Astrocyte of the cerebellum (primary cell): ENCODE measurements at places on chromosomes 12 and 14.

DNA sequence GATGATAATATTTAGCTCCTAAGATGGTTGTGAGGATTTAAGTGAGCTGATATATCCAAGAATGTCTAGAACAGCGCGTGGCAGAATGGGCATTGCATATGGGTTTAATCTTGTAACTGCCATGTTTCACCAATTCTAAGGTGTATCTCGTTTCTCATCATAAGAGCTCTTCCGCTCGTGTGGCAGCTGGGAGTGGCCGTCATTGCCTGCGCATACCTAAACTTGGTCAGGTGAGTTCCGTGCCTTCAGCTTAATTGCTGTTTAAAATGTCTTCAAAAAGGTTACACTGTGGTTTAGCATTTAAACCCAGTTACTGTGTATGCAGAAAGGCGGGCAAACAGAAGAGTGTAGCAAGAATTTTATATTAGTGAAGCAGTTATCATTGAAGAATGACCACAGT is 4.5 kb upstream of the AQP2 start:
- DNase-seq: no peak

GRCh38 chr14:61019537-61019936 is 38.5 kb downstream of the SLC38A6 start:
- no peak for DNase-seq

DNA sequence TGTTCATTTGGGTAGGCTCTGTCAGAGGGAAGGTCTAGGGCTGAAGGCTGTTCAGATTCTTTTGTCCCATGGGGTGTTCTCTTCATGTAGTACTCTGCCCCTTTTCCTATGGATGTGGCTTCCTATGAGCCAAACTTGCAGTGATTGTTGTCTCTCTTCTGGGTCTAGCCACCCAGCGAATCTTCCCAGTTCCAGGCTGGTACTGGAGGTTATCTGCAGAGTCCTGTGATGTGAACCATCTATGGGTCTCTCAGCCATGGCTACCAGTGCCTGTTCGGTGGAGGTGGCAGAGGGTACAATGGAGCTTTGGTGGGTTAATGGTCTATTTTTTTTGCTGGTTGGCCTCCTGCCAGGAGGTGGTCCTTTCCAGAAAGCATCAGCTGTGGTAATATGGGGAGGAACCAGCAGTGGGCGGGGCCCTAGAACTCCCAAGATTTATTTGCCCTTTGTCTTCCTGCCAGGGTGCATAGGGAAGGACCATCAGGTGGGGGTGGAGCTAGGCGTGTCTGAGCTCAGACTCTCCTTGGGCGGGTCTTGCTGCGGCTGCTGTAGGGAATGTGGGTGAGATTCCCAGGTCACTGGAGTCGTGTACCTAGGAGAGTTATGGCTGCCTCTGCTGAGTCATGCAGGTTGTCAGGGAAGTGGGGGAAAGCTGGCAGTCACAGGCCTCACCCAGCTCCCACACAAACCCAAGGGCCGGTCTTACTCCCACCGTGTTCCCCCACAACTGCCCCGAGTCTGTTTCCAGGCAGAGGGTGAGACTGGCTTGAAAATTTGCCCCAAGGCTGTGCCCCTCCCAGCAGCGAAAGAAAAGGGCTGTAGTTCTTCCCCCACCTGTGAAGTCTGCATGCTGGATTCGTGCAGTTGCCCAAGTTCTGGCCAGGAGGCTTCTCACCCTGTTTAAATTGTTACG is 17.5 kb downstream of the MTRFR start:
- DNase-seq: no peak

- DNase-seq: no peak
Measured at GRCh38 chr12:104466709-104467345, 10.1 kb downstream of the CHST11 start.

DNA sequence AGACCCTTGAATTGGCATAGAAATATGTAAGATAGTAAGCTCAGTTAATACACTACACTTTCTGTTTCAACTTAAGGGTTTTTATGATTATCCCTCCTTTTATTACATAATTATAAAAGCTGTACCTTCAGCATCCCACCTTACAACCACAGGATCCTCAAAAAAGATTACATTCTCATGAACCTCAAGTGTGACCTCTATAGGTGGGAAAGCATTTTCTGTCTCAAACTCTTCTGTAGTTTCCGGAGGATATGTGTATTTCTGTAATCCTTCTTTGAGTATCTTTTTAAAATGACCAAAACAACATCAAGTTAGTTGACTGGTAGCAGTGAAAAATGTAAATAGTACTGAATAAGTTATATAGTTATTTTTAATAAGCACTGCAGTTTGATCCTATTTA is 75.9 kb downstream of the DNAI7 start:
- DNase-seq: no peak

DNA sequence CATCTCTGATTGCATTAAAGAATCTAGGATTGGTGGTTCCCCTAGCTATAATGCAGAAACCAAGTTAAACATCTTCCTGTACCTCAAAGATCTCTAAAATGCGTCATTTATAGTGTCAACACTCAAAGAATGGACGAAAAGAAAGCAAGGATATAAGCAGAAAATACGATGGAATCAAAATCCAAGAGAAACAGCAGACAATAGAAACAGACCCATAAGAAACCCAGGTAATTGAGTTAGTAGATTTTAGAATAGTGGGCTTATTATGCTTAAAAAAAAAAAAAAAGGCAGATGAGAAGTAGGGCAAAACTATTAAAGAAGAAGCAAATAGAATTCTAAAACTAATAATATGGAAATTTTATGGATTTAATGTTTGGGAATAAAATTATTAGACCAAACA is 44.4 kb downstream of the USP15 start:
- no peak for DNase-seq

GRCh38 chr12:87365423-87365822 is 663.8 kb downstream of the C12orf50 start:
- DNase-seq: no peak
